ENCODE measurements at places on chromosomes 3 and 15.
A peak's percentile ranks its signal among the peaks of the same experiment; 100 is the strongest.

GRCh38 chr3:59810606-59811005 lies 760.8 kb upstream of the CFAP20DC start:
- no peak for DNase-seq

GRCh38 chr3:169676925-169677537 lies 13.5 kb upstream of the MECOM start:
- DNase-seq = no peak

DNA sequence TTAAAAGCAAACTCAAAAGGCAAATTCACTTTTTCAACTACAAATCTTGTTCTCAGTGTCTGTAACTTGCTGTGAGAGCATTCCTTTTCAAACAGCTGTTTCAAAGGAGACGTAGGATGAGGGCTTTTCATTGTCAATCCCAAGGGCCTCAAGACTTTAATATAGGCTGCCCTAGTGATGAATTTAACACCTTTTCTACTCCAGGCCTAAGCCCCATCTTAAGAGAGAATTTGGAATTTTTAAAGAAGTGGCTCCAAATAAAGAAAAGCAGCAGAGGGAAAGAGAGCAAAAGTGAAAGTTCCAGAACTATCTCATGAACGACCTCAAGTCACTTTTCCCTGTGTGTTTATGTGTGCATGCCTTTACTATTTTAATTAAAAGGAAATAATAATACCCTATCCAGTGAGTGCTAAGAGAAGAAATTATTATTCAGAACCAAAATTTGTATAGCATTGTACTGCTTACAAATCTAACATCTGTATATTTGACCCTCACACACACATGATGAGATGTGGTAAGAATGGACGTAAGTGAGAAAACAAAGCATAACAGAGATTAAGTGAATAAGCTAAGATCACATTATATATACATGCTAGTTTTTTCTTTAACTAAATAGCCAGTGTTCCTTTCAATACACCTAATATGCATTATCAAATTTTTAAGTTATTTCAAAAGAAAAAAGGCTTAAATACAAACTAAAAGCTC lies 196.4 kb downstream of the VGLL3 start:
- DNase-seq = no peak

DNA sequence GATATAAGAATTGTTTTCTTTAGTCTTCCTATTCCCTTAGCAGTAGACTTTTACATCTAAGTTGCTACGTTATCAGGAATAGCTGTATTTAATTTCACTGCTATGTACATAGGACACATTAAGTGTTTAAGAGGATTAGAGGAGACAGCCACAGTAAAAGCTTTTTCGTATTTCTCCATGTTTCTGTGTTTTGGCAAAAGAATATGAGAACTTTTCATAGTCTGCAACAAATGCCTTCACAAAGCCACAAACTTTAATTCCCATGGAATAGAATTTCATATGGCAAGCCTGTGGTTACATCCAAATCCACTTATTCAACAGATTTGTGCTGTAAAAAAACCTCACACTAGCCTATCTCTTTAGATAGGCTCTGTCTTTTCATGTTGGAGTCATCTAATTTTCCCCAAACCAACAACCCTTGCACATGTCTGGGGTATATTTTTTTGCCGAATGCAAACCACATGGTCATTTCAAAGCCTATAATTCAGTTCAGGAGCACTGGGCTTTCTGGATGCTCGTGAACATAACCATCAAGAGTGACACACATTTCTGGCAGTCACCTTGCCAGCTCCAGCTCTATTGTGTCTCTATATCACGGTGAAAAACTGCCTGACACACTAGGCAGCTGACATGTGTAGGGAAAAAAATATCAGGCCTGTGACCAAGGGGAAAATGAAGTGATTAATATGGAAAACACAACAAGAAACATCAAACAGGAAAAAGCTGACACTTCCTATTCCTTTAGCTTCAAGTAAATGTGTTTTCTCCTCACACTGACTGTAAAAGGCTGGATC lies 19.2 kb downstream of the PLD1 start:
- DNase-seq = no peak

DNA sequence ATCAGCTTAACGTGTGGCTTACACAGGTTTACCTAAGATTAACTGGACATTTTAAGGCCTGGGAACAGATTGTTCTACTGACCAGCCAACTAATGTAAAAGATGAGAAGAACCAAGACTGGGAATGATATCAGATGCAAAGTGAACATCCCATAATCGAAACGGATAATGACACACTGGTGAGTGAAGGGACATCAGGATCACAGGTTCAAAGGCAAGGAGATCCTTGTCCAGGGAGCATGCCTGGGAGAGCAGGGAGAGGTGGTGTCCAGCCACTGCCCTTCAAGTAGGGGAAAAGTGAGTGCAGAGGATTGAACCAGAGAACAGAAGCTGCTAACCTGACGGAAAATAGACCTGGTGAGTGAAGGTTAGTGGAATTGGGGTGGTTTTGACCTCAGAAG lies 228.8 kb downstream of the RORA start:
- DNase-seq = no peak

DNA sequence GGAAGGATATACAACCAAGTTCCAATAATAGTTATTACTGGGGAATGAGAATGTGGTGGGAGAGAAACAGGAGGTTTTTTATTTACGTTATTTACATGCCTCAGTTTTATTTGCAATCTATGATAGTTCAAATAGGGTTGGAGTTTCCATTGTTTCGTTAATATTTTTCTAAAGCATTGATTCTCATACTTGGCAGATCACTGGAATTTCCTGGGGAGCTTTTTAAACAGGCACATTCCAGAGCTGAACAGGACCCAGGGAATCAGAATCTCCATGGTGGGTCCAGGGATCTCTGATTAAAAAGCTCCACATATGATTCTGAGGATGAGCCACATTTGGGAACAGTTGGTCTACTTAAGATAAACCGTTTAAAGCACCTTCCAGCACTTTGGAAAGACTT lies 123.9 kb downstream of the IL20RB start:
- no peak for DNase-seq

DNA sequence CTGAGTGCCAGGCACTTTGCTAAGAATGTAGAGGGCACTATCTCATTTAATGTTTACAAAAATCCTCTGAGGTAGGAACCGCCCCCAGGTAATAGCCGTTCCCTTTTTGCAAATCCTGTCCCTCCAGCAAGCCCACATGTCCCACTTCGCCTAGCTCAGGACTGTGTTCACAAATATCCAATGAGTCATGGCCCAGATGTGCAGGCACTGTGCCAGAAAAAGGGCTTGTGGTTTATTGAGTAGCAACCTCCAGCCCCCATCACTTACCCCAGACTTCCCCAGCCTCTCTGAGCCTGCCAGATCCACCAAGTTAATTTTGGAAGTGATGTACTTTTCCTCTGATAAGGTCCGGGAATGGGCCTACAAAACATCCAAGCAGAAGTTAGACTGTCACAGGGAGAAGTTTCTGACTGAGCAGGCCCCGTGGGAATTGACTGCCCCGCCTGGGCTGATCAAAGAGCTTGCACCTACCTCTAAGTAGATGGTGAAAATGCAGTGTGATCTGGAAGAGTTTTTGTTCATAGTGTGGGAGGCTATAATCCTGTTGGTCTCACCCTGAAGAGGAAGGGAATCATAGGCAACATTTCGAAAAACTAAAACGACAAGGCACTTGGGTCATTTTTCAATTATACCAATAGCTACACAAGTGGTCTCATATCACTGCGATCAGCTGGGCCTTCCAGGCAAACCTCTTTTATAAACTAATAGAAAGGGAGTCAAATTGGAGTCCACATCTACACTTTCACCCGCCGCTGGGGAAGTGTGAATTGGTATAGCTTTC lies 15.7 kb downstream of the KIF9 start:
- DNase-seq = no peak

DNA sequence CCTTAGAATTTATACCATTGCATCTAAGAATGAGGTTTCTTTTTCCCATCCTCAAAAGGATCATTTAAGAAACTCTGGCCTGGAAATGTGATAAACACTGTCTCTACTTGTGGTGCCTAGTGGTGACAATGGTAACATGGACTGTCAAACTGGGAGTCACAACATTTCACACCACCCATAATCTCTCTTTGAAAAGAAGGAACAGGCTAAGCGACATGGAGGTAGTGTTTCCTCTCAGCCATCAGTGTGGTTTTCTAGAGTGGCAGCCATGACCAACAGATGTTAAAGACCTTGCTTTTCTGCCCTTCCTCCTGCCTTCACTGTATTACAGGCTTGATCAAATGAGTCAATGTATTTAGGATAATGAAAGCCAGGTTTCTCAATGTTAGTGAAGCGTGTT lies 283.1 kb upstream of the STAC start:
- no peak for DNase-seq

GRCh38 chr3:150972366-150973071 lies at the start of gene CLRN1:
Gene CLRN1, minus strand, starts transcription at chr3:150972727. Its CDS starts 19 bp downstream, at chr3:150972708.
- DNase-seq = no peak

DNA sequence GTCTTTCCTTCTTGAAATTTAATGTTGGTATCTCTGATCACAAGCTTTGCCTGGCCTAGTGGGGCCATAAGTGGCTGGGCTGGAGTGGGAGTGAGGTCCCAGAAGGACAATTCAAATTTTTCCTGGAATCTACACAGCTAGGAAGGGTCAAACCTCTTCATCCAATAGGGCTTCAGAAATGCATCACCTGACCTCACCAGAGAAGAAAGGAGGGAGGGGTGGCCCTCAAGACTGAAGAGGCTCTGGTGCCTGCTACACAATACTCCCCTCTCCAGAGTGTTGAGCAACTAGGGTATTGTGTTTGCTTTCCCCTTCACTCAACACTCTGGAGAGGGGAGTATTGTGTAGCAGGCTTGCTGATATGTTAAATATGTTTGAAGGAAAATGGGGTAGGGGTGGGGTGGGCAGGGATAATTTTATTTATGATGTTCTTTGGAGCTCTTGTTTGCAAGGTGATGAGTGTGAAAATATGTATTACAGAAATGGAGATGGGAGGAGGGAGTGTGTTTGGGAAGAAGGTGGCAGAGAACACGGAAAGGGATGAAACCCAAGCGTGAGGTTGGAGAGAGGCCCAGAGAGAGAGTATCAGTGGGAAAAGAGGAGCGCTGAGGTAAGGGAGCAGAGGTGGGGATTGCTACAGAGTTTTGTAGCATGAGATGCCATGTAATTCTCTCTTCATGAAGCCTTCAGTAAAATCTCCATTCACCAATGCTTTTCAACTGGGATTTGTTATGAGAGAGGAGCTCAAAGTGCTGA lies 5.7 kb upstream of the KLHL24 start:
- no peak for DNase-seq

- DNase-seq = no peak
These were observed 43.5 kb downstream of the PHLDB2 start for GRCh38 chr3:111902534-111902933.

GRCh38 chr3:51282931-51283330 lies 102.2 kb upstream of the MANF start:
- no peak for DNase-seq

DNA sequence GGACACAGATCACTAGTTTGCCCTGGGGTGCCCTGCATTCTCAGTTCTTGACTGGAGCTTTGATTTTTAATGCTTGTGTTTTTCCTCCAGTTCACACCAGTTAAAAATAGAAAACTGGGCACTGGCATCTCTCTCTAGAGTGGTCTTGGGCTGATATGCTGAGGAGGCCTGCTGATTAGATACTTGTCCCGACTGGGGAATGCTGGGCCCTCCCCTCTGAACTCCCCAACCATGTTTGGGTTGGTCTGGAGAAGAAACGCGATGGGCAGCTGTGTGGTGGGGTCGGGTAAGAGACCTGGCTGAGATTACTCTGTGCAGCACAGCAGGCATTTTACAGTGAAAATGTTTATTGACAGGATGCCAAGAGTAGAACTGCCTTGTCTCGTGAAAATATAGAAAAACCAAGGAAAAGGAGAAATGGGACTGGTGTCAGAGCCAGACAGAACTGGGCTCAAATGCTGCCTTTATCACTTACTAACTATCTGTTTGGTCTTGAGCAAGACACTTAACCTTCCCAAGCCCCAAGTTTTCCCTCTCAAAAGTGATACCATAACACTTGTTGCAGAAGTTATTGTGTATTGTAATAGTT lies 1.6 kb upstream of the ACTC1 start:
- no peak for DNase-seq

DNA sequence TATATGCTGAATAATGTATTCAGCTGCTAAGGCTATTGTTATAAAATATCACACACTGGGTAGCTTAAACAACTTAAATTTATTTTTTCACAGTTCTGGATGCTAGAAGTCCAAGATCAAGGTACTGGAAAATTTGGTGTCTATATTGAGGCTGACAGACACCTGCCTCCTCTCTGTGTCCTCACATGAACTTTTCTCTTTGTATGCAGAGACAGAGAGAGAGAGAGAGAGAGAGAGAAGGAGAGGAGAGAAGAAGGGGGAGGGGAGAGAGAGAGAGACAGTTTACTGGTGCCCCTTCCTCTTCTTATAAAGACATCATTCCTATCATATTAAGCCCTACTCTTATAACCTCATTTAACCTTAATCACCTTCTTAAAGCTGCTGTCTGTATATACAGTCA lies 320.1 kb upstream of the THBS1 start:
- DNase-seq = no peak

GRCh38 chr15:80328496-80328895 lies 75.7 kb upstream of the ARNT2 start:
- DNase-seq = no peak

- no peak for DNase-seq
These were observed 692 bp downstream of the SCAANT1 start for GRCh38 chr3:63911509-63911872.

DNA sequence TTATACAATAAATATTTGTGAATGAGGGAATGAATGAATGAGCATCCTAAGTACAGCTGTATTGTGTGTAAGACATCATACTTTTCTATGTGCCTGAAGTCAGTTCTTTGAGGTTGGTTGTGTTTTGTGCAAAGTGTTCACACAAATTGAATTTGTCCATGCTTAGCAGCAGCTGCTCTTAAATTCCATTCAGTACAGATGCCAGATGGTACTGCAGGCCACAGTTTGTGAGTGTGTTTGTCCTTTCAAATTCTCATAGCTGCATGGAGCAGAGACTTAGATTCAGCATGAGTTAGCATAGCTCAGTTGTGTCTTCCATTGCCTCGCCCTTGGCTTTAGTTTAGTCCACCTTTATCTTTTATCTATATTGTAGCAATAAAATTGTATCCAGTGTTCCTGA lies 3.8 kb upstream of the ZNF385D start:
- no peak for DNase-seq

GRCh38 chr3:53171064-53171418 lies 10.0 kb downstream of the PRKCD start:
- no peak for DNase-seq

GRCh38 chr3:15815696-15816095 lies 17.9 kb upstream of the ANKRD28 start:
- peak; percentile 3 for DNase-seq

- no peak for DNase-seq
These were observed 22.6 kb upstream of the GPD1L start for GRCh38 chr3:32083702-32084270.

DNA sequence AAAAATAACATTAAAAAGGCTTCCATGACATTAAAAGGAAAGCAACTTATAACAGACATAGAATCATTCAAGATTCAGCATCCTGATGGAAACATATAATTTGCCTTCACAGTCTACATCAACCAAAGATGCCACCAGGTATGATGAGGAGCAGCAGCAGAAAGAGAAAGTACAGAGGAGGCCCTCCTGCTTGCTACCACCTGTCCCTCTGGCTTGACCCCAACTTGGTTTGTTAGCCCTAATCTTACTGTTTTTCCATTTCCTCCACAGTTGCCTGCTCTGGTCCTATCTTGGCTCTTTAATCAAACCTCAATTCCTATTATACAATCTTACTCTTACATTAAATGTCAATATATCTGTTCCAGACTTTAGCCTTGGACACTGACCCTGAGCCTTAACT lies 171.3 kb downstream of the DPH6 start:
- DNase-seq = no peak

All from NCI-H2081 treated with DMSO at 0.1 percent for 48 hours (cell line).